M059J (cell line): ENCODE measurements at places on chromosomes 1 and 21.

DNA sequence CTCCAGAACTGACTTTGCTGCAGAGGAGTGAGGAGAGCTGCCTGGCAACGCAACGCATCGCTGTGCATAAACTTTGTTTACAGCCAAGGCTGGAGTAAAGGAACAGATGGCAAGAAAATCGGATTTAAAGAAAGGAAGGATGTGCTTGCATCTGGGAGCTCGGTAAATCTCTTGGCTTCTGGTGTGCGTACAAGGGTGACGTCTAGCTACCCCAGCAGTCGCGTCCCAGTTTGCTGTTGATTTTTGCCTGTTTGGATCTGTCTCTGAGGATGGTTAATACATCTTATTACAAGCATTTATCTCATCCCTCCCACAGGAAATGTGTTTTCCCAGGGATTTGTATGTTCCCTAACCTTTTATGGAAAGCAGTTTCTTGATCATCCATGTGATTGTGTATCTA is 73.3 kb upstream of the RALGPS2 start:
- no peak for DNase-seq

GRCh38 chr1:192284927-192285326 is 31.9 kb upstream of the RGS21 start:
- DNase-seq, result no peak

DNA sequence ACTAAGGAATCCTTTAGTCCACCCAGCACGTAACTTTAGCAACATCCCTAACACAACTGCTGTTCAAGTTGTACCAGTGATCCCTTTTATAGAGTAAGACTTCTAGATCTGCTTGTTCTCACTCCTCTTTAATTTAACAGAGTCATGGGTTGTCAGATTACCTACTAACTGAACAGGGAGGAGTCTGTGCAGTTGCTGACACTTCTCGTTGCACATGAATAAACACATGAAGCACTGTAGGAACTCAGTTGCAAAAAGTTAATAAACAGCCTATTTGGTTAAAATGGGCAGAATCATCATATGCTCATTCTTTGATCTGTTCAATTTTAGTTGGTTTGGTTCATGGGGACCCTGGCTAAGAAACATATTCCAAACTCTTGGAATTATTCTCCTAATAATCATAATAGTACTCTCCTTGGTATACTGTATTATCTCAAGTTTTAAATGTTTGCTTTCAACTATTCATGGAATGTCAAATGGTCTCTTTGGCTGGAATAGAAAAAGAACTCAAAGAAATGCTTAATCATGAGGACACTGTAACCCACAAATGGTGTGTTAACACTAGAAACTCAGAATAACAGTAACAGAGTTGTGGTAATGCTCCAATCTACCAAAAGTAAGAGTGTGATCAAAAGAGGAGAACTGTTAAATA is 15.6 kb downstream of the PLPPR5 start:
- DNase-seq, result no peak

DNA sequence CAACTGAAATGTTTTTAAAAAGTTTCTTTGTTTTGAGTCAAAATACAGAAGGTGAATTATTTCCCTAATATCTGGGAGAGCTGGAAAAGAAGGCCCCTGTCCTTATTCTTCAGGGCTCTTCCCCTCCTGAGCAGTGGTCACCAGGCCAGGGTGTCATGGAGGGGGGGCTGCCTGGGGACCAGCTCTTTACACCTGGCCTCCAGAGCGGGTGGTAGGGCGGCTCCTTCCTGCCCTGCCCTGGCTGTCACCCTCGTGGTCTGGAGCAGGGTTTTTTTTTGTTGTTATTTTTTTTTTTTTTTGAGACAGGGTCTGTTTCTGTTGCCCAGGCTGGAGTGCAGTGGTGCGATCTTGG is 6.6 kb downstream of the SKI start:
- no peak for DNase-seq

- peak; percentile 53 for DNase-seq
These were observed 102.2 kb downstream of the CASZ1 start for GRCh38 chr1:10694274-10694632.
